Right ventricle myocardium superior (tissue), 1 donor: ENCODE measurements at places on chromosomes 1 and 21. TPM values are rescaled to one million over a fixed set of nuclear protein-coding genes. Genes with fewer than 3 reads are reported as not detected.

Gene CFAP298
- total RNA-seq = 17.2 TPM

Gene SORT1
- total RNA-seq = 127 TPM

Gene CDA
- total RNA-seq = 3.5 TPM

Gene GPA33
- total RNA-seq = 0.19 TPM

Gene SPRR4
- total RNA-seq = not detected

Gene OR2AJ1
- not detected for total RNA-seq

Gene CR1L
- not detected for total RNA-seq
